ENCODE measurements at places on chromosomes 3 and 15. TPM values are rescaled to one million over a fixed set of nuclear protein-coding genes. Genes with fewer than 3 reads are reported as not detected.

GRCh38 chr3:10560060-10560861 is 54.9 kb upstream of the ATP2B2 start:
- DNase-seq = no peak

- no peak for DNase-seq
Measured at GRCh38 chr3:165830746-165831145, 6.5 kb downstream of the BCHE start.

GRCh38 chr3:13876451-13877100 is 3.3 kb downstream of the WNT7A start:
- no peak for DNase-seq

- peak; percentile 35 for DNase-seq
Measured at GRCh38 chr3:173529062-173529711, 131.6 kb downstream of the NLGN1 start.

GRCh38 chr15:56944485-56944884 is 26.0 kb downstream of the TCF12 start:
- DNase-seq = no peak

- no peak for DNase-seq
Measured at GRCh38 chr3:170485696-170486095, 67.0 kb downstream of the CLDN11 start.

DNA sequence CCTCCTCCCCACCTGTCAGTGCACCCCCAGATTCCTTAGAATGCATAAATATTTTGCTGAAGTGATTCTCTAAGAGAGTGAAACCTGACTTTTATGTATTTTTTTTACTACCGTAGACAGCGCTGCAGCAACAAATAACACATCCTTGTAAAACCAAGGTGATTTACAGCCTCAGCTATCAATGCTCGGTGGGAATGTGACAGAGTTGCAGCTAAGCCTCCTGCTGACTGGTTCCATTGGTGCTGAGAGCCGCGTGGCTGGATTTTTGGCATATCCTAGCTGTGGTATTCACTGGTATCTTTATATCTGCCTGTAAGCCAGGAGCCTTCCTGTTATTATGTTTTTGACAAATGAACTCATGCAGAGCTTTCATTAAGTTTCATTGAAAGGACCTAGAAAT is 11.0 kb downstream of the FGD5 start:
- DNase-seq = no peak

DNA sequence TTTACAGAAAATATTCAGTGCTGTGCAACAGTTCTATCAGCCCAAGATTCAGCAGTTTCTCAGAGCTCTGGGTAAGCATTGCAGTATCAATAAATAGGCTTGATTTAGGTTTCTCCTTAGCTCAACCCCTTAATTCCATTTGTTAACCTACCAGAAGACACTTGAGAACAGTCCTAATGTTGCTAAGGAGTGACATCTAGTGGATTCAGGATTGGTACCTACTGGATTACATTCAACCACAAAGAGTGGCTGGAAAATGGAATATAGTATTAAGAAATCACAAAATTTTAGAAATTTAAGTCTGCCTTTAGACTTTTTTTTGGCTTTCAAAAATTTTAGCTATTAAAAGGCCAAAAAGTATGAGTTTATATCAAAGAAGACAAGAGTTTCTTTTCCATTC is 34.7 kb downstream of the POLG start:
- peak; percentile 15 for DNase-seq

Gene ITIH1
- total RNA-seq = not detected

Gene SH2D7
- total RNA-seq = not detected

Gene SLC27A2
- total RNA-seq = 1.3 TPM

Gene C3orf22
- not detected for total RNA-seq

All from Daoy (cell line).